ENCODE measurements at places on chromosomes 7 and 10.

- DNase-seq: peak; percentile 35
These were observed 21.6 kb upstream of the AP5Z1 start for GRCh38 chr7:4753598-4754432.

GRCh38 chr10:49600781-49601400 is 9.2 kb upstream of the SLC18A3 start:
- no peak for DNase-seq

GRCh38 chr7:94509264-94509886 is at the start of gene CASD1:
TSS of gene CASD1 (plus strand) at chr7:94509809. CDS start at chr7:94510085, 276 bp downstream.
- no peak for DNase-seq

- peak; percentile 61 for DNase-seq
These were observed 190.4 kb downstream of the HDAC9 start for GRCh38 chr7:18685971-18686370.

GRCh38 chr7:103613655-103614642 is 167.9 kb upstream of the SLC26A5 start:
- DNase-seq: peak; percentile 29

DNA sequence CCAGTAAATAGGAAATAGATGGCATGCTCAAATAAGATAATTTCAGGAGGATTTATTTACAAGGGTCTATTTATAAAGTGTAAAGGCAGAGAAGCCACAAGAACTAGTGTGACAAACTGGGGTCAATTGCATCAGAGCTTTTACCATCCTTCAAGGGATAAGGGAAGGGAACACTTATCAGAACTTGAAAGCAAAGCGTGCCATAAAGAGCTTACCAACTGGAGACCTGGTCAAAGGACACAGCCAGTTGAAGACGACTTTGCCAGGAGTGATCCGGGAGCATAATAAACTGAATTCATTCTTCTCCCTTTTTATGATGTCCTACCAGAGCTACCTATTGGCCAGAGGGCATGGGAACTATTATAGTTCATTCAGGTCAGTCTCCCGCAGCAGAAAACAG is 3.2 kb upstream of the PPP1R3A start:
- DNase-seq: no peak

DNA sequence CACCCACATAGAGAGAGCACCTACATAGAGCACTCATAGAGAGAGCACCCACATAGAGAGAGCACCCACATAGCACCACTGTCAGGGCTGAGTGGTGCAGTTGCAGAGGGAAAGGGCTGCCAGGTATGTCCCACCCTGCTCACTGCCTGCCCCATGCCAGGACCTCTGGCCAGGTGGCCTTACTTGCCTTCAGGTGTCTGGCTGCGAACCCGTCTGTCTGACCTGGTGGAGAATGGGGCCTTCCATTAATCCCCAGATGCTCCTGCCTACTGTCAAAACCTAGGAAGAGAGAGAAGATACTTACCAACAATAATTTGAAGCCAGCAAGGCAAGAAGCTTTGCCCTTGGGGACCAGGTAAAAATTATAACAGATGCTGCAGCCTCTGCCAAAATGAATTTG is 51.1 kb downstream of the INSIG1 start:
- no peak for DNase-seq
